ENCODE measurements at places on chromosomes 7 and 10.

GRCh38 chr7:1095621-1096155 lies 7.8 kb downstream of the GPER1 start:
- DNase-seq = no peak

DNA sequence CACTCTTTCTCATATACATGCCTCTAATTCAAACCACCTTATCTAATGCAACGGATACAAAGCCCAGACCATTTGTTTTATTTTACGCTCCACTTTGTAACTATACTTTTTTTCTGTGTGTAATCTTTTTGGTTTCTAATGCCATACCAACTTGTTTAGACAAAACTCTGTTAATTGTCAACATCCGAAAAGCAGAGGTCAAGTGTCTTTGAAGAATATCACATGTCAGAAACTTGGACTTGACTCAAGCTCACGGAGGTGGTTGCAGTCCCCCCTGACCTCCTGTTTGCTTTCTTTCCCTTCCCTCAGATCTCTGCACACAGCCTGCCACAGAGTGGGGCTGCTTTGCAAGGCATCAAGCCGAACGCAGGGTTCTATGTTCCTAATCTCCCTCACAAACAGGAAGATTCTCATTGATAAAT lies 698.9 kb downstream of the PARD3 start:
- DNase-seq = no peak

- no peak for DNase-seq
Observed at GRCh38 chr7:90686146-90686545, 90.0 kb downstream of the CDK14 start.

GRCh38 chr10:86393362-86393761 lies 26.8 kb upstream of the GRID1 start:
- DNase-seq = peak; percentile 47

DNA sequence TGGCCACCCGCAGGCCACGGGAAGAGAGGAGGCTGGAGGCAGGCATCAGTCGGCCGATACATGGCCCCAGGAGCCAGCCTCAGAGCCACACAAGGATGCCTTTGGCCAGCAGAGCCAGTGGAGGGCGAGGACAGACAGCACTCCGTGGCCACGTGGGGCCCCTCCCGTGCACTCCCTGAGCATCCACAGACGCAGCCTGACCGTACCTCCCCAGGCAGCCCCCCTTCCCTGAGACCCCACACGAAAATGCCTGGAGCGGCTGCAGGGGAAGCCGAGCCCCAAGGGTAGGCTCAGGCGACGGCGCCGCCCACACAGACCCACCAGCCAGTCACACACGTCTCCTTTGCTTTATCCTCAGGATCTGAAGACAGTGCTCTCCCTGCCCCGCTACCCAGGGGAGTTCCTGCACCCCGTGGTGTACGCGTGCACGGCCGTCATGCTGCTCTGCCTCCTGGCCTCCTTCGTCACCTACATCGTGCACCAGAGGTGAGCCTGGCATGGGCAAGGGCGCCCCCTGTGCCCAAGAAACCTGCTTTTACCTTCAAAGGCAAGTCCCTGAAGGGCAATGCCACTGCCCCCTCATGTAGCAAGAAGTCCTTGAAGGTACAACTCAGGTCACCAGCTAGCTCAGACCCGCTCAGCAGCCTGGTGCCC lies 9.0 kb downstream of the ADGRA1 start:
- DNase-seq = no peak

GRCh38 chr10:84333864-84334451 lies 5.6 kb downstream of the CCSER2 start:
- DNase-seq = no peak

Data from large intestine (tissue), 12 donors.